ENCODE measurements at places on chromosomes 7 and 10.

- DNase-seq: no peak
Observed at GRCh38 chr7:126493801-126494200, 758.9 kb downstream of the GRM8 start.

DNA sequence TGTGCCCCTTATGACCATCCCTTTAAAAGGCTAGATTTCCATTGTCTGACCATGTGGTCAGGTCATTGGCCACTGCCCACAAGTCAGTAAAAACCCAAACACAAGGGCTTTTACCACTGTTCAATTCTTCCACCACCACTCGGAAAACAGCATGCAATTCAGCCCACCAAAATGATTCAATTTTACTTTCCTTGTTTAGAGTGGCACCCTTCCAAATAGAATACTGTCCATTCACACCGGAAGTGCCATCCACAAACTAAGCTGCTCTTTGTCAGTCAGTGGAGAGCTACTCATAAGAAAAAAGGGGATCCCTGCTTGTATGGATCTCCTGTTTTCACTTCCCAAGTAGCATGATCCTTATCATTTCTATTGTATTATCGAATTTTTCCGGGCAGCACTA is 350.7 kb upstream of the MBL2 start:
- DNase-seq: no peak

DNA sequence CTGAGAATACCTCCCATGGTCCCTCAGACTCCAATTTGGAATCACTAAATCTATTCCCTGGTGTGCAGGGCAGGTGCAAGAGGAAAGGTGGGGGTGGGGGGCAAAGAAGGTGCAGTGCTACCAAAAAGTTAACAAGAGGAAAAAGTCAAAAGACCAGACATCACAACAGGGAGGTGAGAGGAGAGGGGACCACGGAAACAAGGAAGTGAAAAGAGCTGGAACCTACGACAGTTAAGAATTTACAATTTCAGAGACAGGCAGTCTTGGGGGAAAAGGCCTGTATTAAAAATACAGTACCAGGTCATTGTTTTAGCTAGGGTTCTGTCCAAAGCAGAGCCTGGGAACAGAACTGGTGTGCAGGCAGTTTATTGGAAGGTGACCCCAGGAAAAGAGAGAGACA is 14.6 kb downstream of the ITGB1 start:
- DNase-seq: no peak

DNA sequence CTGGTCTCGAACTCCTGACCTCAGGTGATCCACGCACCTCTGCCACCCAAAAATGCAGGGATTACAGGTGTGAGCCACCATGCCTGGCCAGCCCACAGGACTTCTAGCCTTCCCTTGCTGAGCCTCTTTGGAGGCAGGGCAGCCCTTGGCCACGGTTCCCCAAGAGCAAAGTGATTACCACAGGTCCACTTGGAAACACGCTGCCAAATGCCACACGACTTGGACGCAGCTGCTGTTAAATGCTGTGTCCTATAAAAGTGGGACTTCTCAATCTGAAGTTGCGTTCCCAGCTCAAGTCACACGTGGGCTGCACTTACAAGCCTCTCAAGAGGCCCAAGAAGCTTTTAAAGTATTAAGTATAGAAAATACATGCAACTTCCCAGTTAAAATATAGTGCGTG is 30.1 kb downstream of the CTBP2 start:
- no peak for DNase-seq
